ENCODE measurements at places on chromosomes 2 and 18.

DNA sequence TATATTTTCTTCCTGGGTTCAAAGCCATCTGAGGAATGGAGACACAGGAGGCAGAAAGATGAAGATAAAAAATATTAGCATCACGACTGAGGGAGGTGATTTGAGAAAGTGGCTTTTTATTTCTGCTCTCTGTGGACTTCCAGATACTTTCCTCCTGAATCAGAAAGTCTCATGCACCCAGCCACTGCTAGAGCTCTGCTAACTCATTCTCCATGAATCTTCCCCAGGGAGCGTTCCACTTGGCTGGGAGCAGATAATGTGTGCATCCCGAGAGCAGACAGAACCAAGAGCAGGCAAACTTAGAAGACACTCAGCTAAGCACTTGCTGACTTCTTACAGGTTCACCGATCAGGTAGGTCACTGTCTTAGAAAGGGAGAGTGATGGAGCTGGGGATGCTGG is 264.1 kb upstream of the THUMPD2 start:
- DNase-seq: no peak

DNA sequence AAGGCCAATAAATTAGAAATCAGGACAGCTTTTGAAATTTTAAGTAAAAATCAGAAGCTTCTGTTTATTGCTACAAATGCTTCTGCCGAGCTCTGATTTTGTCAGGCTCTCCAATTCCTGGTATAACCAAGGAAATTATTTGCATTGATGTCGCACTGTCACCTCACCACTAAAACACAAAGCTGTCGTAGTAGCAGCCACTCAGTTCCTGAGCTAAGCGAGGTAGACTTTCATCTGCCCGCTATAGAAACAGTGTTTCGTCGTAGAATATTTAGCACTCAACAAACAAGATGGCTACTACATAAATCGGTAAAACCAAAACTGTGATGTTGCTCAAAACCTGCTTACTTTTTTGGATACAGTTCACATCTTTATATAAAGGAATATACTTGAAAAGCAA is 141.3 kb upstream of the FOSL2 start:
- no peak for DNase-seq

DNA sequence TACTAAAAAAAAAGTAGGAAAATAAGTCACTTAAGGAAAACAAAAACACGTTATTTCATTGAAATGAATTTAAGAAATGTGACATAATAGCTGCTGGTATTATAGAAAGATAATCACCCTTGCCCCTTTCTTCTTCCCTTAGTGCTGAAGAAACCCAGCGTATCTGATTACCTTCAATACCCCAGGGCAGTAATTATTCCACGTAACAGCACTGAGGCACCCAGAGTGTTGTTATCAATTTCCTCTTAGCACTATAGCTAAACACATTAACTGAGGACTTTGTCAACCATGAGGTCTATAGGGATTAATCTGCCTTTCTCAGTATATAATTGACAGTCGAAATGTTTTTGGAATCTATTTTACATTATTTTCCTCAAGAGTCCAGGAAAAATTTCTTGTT is 180.0 kb upstream of the NXPH2 start:
- DNase-seq: no peak

DNA sequence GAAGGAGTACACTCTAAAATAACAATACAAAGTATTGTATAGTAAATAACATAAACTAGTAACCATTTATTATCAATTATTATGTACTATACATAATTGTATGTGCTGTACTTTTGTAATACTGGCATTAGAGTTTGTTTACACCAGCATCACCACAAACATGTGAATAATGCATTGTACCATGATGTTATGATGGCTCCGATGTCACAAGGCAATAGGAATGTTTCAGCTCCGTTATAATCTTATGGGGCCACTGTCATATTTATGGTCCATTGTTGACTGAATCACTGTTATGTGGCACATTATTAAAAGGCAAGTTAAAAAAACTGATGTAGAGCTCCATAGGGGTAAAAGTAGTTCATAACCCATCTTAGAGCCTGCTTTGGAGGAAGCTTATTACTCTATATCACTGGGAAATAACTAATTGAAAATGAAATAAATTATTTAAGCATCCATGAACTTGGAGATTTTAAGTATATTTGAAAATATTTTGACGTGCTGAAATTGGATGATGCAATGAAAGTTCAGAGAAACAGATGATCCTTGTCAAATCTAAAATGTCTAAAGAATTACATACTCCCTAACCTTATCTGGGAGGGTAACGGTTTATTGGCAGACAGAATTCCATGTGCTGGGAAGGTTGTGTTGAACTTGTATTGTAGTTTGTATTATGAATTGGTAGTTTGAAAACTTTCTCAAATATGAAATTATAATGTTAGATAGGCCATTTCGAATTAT is 2.4 kb downstream of the SKA1 start:
- no peak for DNase-seq

- DNase-seq: peak; percentile 59
Measured at GRCh38 chr2:230865766-230866755, 1.3 kb downstream of the ITM2C start.

GRCh38 chr2:101362777-101363176 is 24.5 kb downstream of the CREG2 start:
- DNase-seq: no peak

GRCh38 chr2:228725031-228725430 is 543.5 kb upstream of the SPHKAP start:
- no peak for DNase-seq

DNA sequence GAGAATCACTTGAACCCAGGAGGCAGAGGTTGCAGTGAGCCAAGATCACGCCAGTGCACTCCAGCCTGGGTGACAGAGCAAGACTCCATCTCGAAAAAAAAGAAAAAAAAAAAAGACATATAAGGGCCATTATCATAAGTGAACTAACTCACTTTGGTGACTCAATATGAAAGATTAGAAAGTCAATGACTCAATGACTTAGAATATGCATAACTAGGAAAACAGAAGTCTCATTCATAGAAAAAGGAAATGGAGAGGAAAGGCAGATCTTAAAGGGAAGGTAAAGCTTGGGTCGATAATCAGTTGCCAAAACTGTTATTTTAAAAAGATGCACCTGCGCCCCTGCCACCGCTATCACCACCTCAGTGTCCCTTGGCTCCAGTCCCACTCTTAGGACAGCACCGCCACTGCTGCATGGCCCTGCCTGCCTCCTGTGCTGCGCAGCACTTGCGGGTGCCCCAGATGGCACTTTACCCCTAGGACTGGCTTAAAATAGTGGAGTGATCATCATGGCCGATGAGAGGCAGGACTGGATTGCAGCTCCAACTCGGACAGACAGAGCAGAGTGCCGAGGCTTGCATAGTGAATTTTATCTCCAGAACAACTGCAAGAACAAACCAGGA is 54.7 kb downstream of the INO80D start:
- no peak for DNase-seq

DNA sequence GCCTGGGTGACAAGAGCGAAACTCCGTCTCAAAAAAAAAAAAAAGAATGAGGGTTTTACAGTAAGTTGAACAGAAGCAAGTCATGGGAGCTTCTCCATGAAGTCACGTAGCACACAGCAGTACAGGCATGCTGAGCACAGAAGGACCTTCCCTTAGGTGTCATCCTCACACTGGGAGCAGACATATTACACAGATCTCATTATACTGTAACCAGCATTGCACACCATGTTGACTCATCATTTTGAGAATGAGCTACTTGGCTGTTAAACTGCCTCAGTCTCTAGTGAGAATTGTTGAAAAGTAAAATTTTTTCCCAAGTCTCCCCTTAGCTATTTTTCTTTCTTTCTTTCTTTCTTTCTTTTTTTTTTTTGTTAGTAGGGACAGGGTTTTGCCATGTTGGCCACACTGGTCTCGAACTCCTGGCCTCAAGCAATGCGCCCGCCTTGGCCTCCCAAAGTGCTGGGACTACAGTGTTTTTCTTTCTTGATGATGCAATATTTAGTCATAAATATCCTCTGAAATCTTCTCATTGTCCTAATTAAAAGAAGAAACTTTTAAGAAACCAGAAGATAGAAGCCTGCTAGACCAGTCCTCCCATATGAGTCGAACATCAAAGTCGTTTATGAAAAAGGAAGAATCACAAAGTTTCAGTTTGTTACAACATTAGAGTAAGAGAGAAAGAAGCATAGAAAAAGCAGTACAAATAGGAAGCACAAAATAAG is 37.9 kb upstream of the PPP1CB start:
- no peak for DNase-seq

GRCh38 chr2:68663371-68664156 is 20.2 kb downstream of the PROKR1 start:
- no peak for DNase-seq

DNA sequence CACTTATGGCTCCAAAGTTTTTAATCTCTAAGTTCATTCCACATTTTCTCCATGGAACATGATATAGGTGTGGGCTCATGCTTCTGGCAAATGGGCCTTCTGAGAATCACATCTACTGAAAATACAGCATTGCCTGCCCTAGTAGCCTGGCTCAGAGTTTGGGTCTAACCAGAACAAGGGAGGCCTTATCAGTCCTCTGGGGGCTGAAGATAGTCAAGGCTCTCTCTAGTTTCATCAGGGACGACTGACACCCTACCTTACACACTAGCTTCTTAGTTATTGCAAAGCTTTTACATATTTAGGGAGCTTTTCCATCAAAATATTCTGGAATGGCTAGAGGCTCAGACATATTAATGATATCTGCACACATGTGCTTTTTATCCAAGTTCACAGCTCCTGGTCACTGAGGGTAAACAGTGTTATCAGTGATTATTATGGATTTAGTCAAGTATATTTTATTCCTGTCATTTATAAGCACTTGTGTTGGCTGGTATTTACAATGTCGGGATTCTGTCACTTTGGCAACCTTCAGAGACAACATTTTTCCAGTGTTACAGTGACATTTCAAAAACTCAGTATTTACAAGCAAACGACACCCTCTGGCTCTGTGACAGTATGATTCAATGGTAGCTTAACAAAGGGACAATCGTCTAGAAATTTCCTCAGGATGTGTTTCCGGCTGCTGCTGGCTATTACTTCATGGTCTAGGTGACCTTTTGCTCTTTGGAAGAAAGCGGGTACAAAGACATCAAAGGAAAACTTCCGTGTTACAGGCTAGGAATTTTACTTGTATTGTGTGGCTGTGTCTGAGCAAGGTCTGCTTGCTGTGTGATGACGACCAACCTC is 200.6 kb downstream of the TCF4 start:
- no peak for DNase-seq

GRCh38 chr2:42031281-42032223 is 16.3 kb upstream of the PKDCC start:
- DNase-seq: no peak

DNA sequence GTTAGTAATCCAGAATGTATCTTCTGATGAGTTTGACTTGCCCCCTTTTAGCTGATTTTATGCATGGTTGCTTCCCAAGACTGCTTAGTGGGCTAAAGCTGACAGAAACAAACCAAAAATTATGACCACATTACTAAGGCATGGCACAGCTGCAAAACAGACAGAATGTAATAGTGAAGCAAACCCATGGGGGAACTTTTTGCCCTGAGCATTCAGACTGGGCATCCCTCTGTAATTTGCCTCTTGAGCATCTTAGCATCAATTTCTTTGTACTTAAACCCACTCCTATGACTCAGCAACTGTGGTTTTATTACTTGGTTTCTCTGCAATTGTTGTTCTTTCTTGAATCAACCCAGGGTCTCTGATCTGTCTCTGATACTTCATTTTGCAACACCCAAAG is 487.3 kb upstream of the DCC start:
- no peak for DNase-seq

DNA sequence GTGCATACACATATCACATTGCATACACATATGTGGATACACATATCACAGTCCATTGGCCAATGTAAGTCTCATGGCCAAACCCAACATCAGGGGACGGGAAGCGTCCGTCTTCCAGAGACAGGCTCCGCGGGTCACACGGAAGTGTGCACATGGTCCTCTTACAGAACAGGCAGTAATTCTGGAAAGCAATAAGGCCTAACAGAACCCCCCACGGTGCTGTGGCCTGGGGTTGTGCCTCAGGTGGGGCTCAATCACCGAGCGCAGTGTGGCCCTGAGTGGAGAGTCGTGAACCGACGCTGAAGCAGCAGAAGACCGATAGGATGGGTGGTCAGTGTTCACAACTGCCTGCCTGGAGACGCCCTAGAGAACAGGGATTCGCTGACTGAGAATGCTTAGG is 857.3 kb downstream of the GALR1 start:
- DNase-seq: no peak

DNA sequence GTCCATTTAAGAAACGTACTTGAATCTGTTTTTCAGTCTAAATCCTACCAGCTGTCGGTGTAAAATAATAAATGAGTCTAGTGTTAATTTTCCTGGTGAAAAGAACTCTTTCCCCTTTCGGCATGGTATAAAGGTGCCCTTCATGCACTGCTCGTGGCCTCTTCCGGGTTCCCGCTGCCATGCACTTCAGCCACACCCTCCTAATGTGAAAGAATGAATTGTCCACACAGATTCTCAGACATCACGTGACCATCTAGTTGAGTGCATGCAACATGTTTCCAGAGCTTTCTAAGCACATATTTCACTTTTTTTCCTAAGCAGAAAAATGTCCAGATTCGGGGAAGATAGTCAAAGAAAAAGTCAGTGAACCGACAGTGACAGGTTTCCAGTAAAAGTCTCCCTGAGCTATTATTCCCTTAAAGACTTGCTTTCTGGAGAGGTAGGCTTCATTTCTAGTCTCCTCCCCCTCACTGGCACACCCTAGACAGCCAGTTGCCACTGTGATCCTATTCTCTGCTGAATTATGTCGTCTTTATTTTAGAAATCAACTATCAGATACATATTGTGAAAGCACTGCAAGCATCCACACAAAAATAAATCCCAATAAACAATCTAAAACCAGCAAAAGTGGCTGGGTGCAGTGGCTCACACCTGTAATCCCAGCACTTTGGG is 65.9 kb upstream of the RPL31 start:
- no peak for DNase-seq

- no peak for DNase-seq
Measured at GRCh38 chr2:75716406-75716805, 5.7 kb upstream of the GCFC2 start.

- no peak for DNase-seq
Measured at GRCh38 chr18:78822171-78822948, 157.3 kb upstream of the SALL3 start.

GRCh38 chr2:239297142-239298004 is 103.4 kb downstream of the HDAC4 start:
- no peak for DNase-seq

- DNase-seq: no peak
Measured at GRCh38 chr2:176380341-176380740, 111.1 kb downstream of the MTX2 start.

DNA sequence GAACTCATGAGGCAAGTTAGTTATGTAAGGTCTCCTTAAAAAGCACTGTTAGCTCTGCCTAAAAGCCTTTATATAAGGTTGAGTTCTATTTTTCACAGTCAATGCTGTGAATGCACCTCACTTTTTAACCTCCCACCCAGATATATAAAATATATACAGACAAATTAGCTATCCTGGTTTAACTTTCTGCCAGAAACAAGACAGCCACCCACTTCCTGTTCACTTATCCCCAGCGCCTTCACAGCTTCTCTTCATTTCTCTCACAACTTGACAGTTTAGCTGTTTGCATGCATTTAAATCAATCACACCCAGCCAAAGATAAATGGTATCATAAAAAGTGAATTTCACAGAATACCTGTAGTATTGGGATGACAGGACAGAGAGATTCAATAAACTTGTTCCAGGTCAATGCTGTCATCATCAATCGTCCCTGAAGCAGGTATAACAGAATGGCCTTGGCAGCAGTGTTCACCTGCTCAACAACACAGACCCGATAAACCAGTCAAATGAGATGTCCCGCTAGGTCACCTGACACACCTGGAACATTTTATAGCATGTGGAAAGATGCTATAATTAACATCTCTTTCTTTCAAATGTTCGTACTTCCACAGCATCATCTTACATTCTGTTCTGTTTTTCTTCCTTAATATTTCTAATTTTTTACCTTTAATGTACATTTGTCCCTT is 55.7 kb downstream of the RTTN start:
- DNase-seq: no peak

All from C1 segment of cervical spinal cord (tissue), 14 donors.